ENCODE measurements at places on chromosomes 2 and 18.

GRCh38 chr2:191578031-191578430, 99.9 kb upstream of the NABP1 start:
- DNase-seq: no peak

GRCh38 chr2:99481941-99482340, 7.9 kb downstream of the REV1 start:
- DNase-seq: no peak

- DNase-seq: no peak
Observed at GRCh38 chr2:216408426-216409290, 3.6 kb upstream of the SMARCAL1 start.

GRCh38 chr18:9283791-9284190, 50.8 kb upstream of the TWSG1 start:
- DNase-seq: no peak

- DNase-seq: no peak
Observed at GRCh38 chr18:36365836-36366775, 68.6 kb downstream of the FHOD3 start.

DNA sequence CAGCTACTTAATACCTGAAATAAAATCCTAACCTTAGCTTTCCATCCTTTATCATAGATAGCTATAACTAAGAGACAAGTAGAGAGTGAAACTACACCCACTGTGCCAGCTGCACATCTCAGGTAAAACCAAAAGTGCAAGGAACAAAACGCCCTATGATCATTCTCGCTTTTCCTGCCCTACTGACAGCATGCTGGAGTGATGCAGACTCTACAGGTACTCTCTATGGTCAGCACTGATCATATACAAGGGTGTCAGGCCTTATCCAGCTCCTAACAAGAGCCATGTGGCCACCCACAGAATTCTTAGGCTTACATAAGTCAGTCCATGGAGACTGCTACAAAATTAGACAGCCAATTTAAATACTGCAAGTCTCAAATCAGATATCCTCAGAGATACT, 45.6 kb downstream of the REV1 start:
- no peak for DNase-seq

DNA sequence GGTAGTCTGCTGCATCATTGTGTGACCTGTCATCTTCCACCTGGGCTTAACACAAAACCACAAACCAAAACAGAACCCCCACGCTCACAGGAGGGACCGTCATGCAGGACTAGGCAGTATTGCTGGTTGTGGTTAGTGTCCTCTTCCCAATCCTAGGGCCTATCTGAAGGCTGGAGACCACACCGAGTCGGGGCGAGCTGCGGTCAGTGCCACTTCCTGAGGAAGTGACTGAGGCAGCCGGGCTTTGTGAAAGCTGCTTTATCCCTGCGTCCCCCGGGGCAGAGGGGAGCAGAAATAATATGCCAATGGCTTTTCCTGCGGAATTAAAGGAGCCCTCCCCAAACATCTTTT, 22.9 kb downstream of the ZNF532 start:
- DNase-seq: no peak

- DNase-seq: no peak
Observed at GRCh38 chr2:180728928-180729559, 251.4 kb upstream of the UBE2E3 start.

DNA sequence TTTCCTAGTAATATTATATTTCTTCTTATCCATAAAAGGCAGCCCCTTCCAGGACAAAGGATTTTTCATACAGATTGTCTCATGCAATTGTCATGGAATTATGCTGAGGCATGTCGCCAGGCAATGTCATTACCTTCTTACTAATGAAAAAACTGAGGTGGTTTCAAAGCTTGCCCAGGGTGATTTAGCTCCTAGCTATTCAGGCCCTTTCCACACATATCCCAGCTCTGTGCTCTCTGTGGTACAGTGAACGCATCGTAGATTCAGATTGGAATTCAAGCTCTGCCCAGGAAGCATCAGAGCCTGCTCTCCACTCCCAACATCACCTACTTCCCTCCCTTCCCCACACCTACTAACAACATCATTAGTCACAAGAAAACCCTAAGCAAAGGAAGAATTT, 60.1 kb downstream of the ATP8B1 start:
- DNase-seq: no peak

DNA sequence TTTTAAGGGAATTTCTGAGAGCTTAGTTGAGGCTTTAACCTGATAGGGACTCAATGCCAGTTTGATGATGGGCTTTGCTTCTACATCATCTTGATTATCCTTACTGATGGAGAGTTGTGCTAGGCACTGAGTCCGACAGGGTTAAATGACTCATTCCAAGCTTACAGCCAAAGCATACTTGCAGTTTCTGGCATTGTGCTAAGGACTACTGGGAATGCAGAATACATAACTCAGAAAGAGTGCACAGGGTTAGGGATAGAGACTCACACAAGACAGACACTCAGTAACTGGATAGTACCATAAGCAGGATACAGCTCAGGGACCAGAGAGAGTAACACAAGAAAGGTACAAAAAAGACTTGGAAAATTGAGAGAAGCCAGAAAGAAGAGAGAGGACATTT, 94.1 kb upstream of the SLC14A2 start:
- DNase-seq: no peak

DNA sequence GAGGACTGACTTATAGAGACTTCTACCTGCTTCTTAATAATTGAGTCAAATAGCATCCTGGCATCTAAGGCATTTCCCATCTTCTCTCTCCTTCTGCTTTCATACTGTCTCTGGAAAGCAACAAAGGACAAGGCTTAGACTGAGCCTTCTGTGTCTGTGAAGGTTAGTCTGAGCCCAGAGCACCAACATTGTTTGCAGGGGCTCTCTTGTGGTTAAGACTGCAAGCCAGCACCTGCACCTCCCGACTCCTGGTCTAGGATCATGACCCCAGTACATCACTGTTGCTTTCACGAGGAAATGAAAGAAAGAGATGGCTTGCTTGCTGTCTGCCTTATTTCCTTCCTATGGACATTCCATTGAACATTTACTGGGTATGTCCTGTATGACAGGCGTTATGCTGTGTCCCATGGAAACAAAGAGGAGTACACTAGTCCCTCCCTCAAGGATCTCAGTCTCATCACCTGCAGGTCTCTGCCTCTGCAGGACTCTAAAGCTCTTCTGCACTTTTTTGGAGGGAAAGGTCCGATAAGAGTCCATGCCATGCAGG, 315.8 kb upstream of the EPAS1 start:
- DNase-seq: no peak

DNA sequence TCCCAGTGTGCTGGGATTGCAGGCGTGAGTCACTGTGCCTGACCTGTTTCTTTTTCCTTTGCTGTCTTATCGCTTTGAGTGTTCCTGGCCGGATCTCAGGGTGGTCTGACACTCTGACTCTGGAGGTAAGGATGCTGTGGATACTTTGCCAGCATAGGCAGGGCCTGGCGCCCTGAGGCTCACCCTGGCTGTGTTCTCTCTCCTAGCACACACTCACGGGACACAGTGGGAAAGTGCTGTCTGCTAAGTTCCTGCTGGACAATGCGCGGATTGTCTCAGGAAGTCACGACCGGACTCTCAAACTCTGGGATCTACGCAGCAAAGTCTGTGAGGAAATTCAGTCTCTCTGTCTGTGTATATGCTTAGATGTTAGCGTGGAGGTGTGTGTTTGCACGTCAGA, 18.0 kb upstream of the SAG start:
- DNase-seq: no peak

- no peak for DNase-seq
Observed at GRCh38 chr2:99879481-99879880, 262.9 kb downstream of the AFF3 start.

- DNase-seq: no peak
Observed at GRCh38 chr2:120856421-120856862, 120.8 kb downstream of the GLI2 start.

GRCh38 chr2:1647417-1648240, 96.7 kb downstream of the PXDN start:
- no peak for DNase-seq

DNA sequence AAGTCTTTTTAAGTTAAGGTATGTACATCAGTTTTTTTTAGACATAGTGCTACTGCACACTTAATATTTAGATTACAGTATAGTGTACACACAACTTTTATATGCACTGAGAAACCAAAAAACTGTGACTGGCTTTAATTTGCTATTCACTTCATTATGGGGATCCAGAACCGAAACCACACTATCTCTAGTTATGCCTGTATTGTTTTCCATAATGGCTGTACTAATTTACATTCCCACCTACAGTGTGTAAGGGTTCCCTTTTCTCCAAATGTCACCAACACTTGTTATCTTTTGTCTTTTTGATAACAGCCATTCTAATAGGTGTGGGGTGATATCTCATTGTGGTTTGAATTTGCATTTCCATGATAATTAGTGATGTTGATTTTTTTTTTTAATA, 213.4 kb upstream of the CCDC150 start:
- no peak for DNase-seq

All from activated CD4-positive, alpha-beta T cell treated with anti-CD3 and anti-CD28 coated beads, Interleukin-2, amount 50 U/mL, for 4 hours (primary cell).